ENCODE measurements at places on chromosomes 16 and 17.

GRCh38 chr16:75475420-75475847, 10.9 kb upstream of the TMEM170A start:
- no peak for DNase-seq

DNA sequence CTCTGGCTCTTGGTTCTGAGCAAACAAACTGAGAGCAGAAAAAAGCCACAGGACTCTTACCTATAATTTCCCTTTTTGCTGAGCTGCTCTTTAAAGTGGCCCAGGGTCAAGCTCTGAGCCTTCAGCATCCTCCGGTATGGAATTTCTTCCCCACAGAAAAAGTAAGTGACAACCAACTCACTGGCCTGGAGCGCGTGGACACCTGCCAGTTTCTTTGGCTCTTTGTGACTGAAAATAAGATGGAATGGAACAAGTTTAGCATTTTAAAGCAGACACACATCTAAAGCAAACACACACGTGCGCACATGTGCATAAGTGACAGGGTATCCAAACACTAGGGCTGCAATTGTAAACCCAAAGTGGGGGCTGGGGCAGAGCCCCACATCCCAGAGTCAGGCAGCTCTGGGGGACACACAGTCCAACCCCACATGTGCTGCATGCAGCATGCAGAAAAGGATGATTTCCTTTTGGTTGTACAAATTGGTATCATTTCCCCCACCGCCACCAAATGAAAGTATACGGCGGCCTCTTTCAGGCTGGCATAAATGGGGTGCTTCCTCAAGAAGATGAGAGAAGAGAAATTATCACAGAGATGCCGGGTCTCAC, 27.5 kb downstream of the AXIN2 start:
- DNase-seq: no peak

GRCh38 chr16:70253291-70254106, 1.8 kb upstream of the EXOSC6 start:
- DNase-seq: no peak

GRCh38 chr16:17375461-17376304, 95.1 kb downstream of the XYLT1 start:
- DNase-seq: no peak

GRCh38 chr17:37180376-37180775, 195.4 kb upstream of the C17orf78 start:
- DNase-seq: no peak

- no peak for DNase-seq
Observed at GRCh38 chr17:50046179-50046578, 9.7 kb upstream of the ITGA3 start.

DNA sequence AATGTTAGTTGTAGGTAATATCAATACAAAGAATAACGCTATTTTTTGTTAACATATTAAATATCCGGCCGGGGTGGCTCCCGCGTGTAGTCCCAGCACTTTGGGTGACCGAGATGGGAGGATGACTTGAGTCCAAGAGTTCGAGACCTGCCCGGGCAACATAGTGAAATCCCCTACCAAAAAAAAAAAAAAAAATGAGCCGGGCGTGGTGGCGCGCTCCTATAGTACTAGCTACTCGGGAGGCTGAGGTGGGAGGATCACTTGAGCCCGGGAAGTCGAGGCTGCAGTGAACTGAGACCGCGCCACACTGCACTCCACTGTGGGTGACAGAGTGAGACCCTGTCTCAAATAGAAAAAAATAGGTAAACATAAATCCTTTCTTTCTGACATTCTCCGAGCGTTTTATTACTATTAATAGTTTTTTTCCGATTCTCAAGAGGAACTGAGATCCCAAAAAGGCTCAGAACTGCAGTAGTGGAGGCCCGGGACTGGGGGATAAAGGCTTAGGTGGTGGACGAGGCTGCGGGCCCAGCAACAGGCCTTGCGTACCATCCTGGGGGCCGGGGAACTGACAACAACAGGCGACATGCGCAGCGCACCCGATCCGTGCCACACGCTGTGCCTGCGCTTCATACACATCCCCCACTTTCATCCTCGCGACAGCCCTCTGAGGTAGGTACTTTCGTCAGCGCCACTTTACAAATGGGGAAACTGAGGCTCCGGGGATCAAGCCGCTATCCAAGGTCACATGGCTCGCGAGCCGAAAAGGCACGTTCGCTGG, 919 bp downstream of the N4BP1 start:
- DNase-seq: peak; percentile 21
